CD4-positive, alpha-beta T cell treated with Interferon gamma for 1 hour (primary cell): ENCODE measurements at places on chromosomes 7 and 10.
A peak's percentile ranks its signal among the peaks of the same experiment; 100 is the strongest.

DNA sequence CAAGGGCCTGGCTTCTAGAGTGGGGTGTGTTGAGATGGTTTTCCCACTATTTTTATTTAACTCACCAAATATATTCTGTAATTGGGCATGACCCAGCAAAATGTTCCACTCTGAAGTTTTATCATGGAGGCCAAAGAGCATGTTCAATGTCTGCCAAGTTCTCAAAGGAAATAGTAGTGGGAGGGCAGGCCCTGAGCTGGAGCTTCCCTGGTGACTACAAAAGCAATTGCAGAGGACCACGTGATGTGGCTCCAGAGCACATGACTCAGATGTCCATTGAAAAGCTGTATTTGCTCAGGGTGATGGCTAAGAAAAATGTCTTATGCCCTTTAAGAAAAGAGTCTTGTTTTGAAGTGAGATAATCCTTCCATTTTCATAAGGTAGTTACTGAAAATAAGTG is 1024.8 kb downstream of the LRMDA start:
- DNase-seq, result no peak

DNA sequence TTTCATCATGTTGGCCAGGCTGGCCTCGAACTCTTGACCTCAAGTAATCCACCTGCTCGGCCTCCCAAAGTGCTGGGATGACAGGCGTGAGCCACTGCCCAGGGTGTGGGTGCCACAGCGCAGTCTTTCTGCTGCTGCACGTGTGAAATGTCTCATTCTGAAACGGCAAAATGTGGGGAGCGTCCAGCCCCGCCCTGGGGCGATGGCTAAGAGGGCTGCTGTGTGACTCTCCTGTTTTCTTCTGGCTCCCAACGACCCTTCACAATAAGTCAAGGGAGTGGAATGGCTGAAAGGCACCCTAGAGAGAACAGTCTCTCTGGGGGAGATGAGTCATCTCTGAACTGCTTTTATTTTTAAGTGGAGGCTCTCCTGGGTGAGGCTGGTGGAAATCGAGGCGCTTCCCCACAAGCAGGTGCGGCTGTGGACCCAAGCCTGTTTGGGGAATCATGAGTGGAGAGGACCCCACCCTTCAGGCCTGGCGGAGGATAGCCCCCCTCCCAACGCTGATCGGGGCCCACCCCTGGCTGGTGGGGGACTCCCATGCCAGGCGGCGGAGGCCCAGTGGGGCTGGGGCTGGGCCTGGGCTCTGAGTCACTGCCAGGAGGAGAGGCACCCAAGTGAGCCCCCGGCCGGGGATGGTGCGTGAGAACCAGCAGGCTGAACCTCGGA is 18.0 kb downstream of the ADAP1 start:
- DNase-seq, result no peak

DNA sequence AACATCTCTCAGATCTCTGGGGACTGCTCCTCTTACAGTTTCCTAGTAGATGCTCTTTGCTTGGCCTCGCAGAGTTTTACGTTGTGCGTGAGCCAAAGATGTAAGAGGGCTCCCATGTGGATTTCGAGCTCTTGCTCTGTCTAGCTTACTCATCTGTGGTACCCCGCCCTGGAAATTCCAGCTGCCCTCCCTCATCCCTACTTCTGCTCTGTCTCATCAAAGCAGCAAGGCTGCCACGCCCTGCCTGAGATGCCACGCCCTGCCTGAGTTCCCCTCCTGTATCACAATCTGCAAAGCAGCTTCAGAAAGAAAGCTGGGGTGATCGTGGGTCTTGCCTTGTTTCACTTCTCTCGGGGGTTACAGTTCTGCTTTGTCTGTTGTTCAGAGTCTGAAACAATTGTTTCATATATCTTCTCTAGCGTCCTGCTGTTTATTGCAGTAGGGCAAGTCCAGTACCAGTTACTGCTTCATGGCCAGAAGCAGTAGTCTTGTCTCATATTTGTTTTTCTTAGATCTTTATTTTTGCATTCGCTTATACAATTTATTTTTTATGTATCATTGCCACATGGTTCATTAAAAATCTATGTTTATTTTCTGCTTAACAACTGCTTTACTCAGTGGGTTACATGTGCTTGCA is 36.1 kb upstream of the CCNY start:
- peak; percentile 71 for DNase-seq

GRCh38 chr10:31000071-31000782 is 31.4 kb downstream of the ZNF438 start:
- no peak for DNase-seq

DNA sequence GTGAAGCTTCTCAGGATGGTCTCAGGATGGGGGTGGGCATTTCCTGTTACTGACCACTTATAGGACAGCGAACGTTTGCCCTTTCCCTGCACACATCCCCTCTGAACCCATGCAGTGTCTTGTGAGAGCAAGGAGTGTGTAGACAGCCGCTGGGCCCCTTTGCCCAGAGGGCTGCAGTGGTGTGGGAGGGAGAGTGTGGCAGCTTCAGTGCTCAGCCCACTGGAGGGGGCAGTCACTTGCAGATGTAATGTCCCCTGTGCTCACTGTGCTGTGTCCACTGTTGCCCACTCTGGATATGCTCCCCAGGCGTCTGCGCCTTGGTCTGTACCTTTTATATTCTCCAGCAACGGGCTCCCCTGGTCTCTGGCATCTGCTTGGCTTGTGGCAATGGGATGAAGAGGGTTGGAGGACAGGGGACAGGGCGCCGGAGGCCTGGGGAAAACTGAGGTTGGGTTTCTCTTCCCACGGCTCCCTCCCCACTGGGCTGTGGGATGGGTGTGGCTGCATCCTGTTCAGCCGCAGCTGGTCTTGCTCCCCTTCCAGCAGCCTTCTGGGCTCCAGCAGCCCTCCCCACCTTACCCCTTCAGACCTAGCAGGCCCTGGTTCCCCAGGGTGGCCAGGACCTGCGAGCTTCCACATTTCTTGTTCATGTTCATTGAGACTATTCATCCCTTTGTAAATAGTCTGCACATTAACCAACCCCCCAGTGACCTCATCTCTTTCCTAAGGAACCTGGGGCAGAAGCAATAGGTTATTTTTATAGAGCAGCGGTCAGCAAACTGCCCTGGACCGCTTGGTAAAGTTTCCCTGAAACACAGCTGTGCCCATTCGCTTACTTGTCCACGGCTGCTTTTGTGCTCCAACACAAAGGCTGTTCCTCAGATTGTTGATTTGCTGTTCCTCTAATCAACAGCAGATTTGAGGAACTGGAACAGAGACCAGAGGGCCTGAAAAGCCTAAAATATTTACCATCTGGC is 6.1 kb downstream of the ZNF789 start:
- no peak for DNase-seq

DNA sequence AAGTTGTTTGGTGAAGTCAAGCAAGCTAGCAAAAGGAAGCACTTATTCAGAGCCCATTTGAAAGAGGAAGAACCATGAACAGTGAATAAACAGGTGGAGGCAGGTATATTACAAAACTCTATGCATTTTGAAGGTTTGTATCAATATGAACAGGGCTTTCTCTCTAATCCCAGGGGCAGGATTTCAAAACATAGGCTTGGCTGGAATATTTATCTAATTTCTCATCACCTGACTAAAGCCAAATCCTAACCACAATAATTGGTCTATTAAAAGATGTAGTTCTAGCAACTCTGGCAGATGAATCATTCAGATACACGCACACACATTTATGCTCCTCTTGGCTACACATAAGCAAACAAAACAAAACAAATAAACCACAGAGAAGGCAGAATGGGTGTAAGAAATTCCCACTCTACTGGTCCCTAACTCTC is 554.4 kb downstream of the INHBA start:
- no peak for DNase-seq

DNA sequence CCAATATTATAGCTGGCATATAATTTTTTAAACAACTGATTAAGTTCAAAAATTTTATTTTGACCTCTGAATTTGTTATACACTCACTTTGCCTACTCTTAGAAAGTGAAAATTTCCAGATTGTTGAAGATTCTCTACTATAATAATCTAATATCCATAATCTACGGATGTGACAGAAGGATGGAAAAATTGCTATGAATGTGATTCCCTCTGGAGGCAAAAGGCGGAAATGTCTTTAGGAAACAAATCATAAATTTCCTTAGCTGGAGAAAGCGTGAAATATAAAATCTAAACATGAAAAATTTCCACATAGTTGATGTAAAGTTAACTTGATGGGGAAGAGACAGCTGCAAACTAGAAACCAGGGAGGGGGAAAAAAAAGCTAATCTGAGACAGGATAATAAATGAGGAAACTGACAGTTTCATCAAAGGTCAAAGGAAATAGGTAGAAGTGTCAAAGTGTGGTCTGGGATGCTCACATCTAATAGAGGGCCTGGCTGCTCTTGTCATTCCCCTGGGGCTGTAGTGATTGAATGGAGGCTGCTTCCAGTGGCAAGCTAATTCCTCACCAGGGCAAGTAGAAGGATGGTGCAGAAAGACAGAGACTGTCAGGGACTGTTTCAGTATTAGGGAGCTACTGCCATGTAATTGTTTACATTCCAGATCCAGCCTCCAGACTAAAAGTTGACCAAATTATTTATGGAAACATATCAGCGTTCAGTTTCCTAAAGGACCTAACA is 264.5 kb downstream of the SDHAF3 start:
- DNase-seq, result no peak

DNA sequence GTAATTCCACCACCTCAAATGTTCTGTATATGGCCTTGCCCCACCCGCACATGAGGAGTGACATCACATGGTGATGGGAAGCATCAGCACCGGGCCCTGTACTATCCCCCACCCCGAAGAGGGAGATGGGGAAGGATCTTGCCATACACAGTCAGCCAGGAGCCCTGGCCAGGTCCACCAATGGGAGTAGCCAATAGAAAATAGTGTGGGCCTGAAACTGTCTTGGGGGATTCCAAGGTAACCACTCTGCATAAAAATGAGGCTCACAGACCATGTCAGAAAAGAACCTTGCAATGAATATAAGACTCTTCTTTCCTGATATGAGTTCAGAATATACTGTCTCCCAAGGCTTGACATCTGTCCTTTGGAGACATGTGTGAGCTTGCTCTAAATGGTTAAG is 51.1 kb downstream of the ADRB1 start:
- DNase-seq, result no peak

DNA sequence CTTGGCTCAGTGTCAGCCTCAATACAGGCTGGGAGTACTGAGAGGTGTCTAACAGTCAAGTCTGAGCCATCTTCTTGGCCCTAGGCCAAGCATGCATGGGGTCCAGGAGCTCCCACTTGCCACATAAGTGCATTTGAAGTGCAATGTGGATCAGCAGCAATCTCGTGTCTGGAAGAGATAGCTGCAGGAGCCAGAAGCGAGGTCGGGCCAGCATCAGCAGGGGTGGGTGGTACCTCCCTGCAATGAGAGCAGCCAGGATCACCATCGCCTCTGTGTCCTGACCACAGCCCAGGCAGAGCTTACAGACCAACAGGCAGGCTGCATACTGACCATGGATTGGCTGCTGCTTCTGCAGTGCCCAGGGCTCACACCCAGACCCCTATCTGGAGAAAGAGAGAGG is 83.0 kb upstream of the CXCL12 start:
- no peak for DNase-seq

DNA sequence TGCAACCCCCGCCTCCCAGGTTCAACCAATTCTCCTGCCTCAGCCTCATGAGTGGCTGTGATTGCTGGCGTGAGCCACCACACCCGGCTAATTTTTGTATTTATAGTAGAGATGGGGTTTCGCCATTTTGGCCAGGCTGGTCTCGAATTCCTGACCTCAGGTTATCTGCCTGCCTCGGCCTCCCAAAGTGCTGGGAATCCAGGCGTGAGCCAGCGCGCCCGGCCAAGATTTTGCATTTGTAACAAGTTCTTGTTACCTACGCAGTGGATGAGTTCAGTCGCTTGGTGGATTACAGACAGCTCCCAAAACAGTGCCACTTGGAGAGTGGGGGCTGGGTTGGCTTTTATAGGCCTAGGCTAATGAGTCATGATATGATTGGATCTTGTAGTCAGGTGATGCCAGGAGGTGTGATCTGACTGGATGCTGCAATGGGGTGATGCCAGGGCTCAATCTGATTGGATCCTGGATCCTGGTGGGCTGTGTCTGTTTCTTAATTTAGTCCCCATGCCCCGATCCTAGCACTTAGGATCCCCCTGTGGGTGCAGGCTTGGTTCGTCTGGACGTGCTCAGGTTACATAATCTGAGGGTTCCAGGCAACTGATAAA is 20.3 kb downstream of the SBDS start:
- no peak for DNase-seq

GRCh38 chr7:28926871-28927597 is 31.1 kb downstream of the TRIL start:
- peak; percentile 56 for DNase-seq

GRCh38 chr10:67695555-67695954 is 440 bp downstream of the CTNNA3 start:
- DNase-seq, result no peak

DNA sequence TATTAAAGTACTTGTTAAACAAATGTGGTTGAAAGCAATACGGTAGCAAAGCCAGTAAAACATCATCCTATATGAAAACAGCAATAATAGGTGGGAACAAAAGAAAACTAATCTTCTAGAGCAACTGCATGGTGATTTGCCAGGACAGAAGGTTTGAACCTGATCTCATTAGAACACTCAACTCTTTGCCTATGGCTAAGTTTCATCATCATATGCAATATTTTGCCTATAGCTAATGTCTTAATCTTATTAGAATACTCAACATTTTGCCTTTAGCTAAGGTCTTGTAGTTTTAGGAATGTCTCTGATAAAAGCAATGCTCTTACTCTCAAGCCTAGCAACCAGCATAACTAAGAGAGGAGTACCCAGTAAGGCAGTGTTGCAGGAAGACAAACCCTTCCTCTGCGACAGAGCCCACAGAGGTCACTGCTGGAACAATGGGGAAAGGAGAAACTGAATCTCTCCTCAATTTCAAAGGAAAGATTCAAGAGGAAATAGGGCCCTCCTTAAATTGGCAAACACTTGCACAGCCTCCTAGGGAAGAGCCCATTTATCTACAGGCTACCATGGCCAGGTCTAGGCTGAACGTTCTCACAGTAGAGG is 38.3 kb downstream of the CADPS2 start:
- no peak for DNase-seq

DNA sequence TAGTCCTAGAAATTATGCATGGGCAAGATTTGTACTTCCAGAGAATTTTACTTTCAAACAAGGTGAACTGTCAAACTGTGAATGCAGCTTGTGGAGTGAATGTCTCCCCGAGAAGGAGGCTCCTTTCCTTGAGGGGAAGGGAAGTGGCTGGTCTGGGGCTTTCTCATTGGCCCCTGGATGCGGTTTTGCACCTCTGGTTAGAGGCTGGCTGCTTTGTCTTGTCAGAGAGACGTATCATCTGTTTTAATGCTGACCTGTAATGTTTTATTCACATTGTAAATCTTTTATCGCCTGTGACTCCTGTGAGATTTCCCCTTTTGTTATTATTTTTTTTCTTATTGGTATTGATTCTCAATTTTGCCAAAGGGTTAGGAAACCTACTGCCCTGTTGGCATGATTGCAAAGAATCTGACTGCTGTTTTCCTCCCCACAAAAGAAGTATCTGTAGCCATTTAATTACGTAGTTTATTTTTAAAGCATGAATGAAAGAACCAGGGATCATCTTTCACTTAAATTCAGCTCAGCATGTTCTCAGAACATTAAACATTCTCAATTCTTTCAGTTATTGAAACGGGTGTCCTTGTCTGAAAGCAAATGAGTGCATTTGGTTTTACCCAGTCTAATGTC is 238.3 kb upstream of the NFE2L3 start:
- DNase-seq, result no peak
